ENCODE measurements at places on chromosomes 1 and 21.

DNA sequence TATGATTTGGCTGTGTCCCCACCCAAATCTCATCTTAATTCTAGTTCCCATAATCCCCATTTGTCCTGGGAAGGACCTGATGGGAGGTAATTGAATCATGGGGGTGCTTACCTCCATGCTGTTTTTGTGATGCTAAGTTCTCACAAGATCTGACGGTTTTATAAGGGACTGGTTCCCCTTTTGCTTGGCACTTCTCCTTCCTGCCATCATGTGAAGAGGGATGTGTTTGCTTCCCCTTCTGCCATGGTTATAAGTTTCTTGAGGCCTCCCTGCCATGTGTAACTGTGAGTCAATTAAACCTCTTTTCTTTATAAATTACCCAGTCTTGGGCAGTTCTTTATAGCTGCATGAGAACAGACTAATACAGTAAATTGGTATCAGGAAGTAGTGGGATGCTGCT is 114.1 kb downstream of the ZNF648 start:
- DNase-seq = no peak

- no peak for DNase-seq
These were observed 113.4 kb downstream of the MATN1 start for GRCh38 chr1:30609999-30610345.

DNA sequence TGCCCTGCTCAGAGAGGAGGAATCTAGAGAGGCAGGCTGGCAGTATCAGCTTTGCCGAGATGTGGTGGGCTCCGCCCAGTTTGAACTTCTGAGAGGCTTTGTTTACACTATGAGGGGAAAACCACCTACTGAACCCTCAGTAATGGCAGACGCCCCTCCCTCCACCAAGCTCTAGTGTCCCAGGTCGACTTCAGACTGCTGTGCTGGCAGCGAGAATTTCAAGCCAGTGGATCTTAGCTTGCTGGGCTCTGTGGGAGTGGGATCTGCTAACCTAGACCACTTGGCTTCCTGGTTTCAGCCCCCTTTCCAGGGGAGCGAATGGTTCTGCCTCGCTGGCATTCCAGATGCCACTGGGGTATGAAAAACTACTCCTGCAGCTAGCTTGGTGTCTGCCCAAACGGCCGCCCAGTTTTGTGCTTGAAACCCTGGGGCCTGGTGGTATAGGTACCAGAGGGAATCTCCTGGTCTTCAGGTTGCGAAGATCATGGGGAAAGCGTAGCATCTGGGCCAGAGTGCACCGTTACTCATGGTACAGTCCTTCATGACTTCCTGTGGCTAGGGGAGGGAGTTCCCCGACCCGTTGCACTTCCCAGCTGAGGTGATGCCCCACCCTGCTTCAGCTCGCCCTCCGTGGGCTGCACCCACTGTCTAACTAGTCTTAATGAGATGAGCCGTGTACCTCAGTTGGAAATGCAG is 43.6 kb downstream of the C21orf91 start:
- DNase-seq = no peak

- peak; percentile 46 for DNase-seq
These were observed 847 bp upstream of the RORC start for GRCh38 chr1:151832318-151832980.

- no peak for DNase-seq
These were observed 11.6 kb downstream of the OBSCN start for GRCh38 chr1:228219245-228219961.

DNA sequence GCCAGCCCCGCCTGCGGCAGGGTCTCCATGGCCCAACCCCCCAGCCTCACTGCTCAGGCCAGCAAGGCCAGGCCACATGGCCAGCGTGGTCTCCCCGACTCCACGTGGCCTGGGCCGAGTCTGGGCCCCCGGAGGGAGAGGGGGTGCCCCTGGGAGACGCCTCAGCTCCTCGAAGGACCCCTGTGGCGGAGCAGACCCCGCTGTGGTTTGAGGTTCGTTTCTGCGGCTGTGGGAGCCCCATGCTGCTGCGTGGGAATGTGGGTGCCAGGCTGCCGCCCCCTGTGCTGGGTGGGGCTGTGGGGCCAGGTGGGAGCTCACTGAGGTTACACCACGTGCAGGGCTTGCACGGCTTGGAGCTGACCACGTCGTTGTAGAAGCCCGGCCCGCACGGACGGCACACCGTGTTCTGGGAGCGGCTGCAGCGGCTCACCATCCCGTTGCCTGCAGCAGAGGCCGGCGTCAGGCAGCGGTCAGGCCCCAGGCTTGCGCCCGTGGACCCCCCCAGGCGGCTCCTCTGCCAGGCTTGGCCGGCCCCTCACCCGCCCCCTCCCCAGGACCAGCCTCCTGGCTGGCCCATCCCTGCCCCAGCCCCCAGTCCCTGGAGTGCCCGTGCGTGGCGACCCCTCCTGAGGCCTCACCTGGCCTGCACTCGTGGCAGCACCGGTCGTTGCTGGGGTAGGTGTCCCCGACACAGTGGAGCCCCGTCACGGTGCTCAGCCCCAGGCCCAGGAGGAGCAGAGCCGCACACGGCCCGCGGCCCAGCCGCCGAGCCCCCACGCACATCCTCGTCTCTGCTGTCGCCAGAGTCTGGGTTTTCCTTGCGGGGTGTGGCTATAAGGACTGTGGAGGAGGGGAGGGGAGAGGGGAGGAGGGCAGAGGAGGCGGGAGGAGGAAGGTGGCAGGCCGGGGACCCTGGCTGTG is at the start of gene TNFRSF4:
Gene TNFRSF4 (minus strand): TSS at position 809 of the 921 bp plus-strand sequence. CDS start 26 bp downstream, at position 783.
- DNase-seq = peak; percentile 52
